Naive thymus-derived CD4-positive, alpha-beta T cell (primary cell): ENCODE measurements at places on chromosomes 7 and 10. TPM values are rescaled to one million over a fixed set of nuclear protein-coding genes. Genes with fewer than 3 reads are reported as not detected.

RAPGEF5 gene
- not detected for polyA plus RNA-seq

ZP3 gene
- 10.7 TPM for polyA plus RNA-seq

FAM13C gene
- polyA plus RNA-seq = not detected

NXPH1 gene
- not detected for polyA plus RNA-seq

DRGX gene
- polyA plus RNA-seq = not detected

HSPA12A gene
- not detected for polyA plus RNA-seq
